Stimulated activated CD8-positive, alpha-beta memory T cell treated with anti-CD3 and anti-CD28 coated beads, Interleukin-7, amount 100 ng/mL, for 1 hour (primary cell): ENCODE measurements at places on chromosomes 2 and 18.

DNA sequence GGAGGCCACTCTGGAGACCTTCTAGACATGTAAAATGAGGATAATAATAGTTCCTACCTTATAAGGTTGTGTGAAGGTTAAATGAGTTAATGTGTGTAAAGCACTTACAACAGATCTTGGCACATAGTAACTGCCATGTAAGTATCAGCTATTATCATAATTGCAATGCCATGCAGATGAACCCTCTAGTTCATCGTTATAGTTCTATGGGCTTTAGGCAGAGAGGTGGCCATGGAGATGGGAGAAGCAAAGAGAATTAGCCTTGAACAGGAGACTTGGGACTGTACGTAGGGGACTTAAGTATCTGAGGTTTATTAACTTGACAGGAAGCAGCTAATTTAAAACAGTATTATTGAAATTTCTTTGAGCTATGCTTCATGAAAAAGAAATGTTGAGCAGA is 151.8 kb downstream of the PIK3C3 start:
- DNase-seq = no peak

DNA sequence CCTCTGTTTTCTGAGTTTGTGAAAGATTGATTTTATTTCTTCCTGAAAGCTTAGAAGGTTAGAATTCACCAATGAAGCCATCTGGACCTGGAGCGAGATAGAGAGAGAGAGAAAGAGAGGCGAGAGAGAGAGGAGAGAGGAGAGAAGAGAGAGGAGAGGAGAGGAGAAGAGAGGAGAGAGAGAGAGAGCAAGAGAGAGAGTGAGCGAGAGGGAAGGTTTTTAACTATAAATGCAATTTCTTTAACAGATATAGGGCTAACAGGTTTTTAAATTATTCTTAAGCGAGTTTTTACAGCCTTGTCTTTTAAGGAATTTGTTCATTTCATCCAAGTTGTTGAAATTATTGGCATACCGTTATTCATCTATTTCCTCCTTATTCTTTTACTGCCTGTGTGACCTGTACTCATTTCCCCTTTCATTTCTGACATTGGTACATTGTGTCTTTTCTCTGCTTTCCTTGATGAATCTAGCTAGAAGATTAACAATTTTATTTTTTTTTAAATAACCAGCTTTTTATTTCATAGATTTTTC is 56.1 kb downstream of the BABAM2 start:
- no peak for DNase-seq

DNA sequence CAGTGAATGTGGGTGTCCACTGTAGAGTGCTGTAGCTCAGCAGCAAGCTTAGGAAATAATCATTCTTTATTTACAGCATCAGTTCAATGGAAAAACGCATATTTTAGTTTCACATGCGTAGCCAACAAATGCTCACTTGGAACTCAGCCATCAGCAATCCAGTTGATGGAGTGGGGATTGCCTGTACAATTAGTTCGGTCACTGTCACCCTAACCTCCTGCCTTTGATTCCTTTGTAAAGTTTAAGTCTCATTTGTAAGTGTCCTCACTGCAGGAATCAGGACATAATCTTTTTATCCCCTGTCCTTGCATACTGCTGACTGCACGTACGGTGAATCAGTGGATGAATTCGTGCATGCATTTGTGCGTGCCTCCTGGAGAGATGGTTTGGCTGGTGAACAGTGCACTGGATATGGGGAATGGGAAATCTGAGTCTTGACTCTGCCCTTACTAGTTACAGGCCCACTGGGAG is 55.9 kb downstream of the RAB31 start:
- no peak for DNase-seq

- no peak for DNase-seq
Observed at GRCh38 chr18:52738946-52739345, 398.9 kb downstream of the DCC start.

- DNase-seq = no peak
Observed at GRCh38 chr2:236698016-236698627, 128.5 kb downstream of the ACKR3 start.

DNA sequence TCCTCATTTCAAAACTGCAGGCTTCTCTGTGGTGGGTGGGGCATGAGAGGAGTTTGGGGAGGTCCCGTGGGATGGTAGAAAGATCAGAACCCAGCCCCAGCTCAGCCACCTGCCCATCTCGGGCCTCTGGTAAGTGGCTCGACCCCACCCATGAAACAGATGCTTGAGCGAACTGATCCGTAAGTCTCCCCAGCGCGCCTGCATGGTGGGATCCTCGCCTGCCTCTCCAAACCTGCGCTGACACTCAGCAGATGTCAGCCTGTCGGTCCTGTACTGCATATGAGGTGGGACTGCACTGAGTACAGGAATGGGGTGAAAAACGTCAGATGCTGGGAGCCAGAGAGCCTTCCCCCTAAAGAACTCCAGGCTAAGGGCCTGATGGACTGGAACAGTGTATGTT is 15.9 kb upstream of the RPL31 start:
- no peak for DNase-seq

DNA sequence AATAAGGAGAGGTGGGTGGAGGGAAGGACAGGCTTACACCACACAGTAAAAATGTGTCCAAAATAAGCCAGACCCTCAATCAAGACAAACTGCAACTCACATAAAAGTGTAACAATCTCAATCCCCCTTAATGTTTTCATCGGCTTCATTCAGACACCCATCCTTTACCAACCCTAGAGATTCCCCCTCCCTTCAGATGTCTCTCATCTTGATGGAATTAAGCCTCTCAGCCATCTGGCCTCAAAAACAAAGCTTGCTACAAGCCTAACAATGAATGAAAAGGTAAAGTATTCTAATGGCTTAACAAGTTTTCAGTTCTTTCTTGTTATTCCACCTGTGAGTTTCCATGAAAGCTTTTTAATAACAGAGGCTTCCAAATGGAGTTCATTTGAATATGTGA is 5.2 kb downstream of the RTTN start:
- no peak for DNase-seq

- no peak for DNase-seq
Observed at GRCh38 chr2:150030436-150031190, 443.0 kb upstream of the MMADHC start.

- DNase-seq = no peak
Observed at GRCh38 chr18:35083174-35083712, 42.0 kb downstream of the MAPRE2 start.

DNA sequence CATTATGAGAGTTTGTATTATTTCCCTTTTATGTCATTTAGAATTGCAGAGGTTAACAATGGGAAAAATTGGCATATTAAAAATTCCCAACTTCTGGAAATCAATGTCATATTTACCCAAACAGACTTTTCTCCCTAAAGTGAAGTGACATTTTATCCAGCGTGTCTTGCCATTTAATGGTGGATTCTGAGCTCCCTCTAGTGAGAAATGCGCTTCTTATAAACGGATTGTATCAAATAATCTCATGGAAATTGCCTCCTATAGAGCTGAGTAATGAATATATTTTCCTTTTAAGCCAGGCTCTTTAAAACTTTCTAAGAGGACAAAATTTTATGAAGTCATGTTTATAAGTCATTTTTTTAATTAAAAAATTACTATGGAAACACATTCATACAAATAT is 5.7 kb upstream of the GCFC2 start:
- no peak for DNase-seq
